ENCODE measurements at places on chromosomes 2 and 18.
A peak's percentile ranks its signal among the peaks of the same experiment; 100 is the strongest.

DNA sequence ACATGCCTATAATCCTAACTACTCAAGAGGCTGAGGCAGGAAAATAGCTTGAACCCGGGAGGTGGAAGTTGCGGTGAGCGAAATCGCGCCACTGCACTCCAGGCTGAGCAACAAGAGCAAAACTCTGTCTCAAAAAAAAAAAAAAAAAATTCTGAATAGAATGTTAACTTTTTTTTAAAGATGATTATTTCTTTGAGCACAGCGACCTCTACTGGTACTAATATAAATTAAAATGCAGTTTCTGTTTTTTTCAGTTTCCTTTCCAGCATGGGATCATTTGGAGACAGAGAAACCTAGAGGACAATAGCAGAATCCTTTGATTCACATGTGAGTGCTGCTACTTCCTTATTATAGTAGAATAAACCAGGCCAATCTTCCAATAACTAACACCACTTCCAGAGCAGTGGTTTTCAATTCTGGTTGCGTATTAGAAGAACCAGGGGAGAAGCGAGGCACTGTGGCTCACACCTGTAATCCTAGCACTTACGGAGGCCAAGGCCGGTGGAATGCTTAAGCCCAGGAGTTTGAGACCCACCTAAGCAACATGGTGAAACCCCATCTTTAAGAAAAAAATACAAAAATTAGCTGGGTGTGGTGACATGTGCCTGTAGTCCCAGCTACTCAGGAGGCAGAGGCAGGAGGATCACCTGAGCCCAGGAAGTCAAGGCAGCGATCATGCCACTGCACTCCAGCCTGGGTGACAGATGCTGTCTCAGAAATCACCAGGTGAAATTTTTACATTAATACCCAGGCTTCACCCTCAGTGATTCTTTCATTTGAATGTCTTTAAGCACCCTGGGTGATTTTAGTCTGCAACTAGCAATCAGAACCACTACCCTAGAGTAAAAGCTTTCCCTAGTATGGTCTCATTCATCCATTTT, 10.1 kb downstream of the SRSF7 start:
- DNase-seq, result peak; percentile 76

GRCh38 chr2:24766609-24767008, 26.6 kb downstream of the PTRHD1 start:
- no peak for DNase-seq

DNA sequence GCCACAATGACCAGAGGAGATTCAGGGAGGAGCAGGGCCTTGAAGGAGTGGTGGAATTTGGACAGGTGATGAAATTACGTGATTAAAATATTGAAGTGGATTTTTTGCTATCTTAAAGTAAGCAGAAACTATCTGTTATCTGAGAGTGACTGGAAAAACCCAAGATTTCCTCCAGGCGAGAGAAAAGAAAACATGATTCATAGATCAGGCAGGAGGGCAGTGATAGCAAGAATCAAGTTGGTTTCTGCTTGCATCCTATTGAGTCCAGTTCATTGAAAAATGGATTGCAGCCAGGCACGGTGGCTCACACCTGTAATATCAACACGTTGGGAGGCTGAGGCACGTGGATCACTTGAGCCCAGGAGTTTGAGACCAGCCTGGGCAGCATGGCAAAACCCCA, 127.8 kb downstream of the NXPH2 start:
- DNase-seq, result no peak

DNA sequence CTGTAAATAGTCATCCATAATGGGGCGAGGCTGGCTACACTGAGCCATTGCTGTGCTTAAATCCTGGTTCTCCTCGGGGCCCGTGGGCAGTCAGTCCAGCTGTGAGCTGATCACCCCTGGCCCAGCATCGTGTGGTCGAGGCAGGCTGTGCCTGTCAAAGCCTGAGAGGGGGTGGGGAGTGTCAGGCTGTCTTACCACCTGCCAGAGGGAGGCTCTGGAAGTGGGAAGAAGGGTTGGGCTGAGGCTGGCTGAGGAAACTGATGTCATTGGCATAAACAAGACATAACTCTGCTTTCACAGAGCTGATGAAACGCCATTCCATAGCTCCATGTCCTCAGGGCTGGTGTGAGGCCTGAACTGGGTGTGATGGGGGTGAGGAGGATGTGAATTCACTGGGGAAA, 49.7 kb downstream of the KLHL29 start:
- no peak for DNase-seq

- DNase-seq, result peak; percentile 97
These were observed 84.1 kb upstream of the POMC start for GRCh38 chr2:25252291-25253152.

DNA sequence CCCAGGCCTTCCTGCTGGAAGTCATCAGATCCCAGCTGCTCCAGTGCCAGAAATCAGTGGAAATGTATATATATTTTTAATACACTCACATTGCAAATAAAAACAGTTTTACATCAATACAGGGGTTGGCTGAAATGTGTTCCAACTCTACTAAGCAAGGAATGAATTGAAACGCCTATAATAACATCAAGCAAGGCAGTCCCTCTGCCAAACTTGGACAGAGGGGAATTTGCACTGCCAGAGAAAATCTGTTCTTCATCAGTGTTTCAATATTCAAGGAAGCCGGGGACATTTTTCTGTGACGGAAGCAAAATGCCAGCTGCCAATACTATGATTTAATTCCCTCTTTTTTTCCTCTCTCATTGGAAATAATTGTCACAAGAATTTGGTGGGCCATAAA, 335.3 kb downstream of the TNS1 start:
- no peak for DNase-seq

DNA sequence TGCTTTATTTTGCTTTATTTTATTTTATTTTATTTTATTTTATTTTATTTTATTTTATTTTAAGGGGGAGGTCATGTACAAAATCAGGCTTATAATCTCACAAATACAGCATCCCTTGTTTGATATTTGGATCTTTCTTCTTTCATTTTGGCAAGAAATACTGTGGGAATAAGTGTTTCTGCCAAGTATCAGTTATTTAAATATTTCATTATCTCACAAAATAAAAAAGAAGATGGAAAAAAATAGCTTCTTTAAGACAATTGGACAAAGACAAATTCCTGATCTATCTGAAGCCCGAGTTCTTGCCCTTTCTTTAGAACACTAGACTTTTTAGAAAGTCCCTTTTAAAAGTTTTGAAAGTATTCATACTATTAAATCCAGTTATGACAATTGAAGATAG, 560.5 kb upstream of the ZEB2 start:
- DNase-seq, result no peak

- DNase-seq, result no peak
These were observed 46.4 kb downstream of the INSIG2 start for GRCh38 chr2:118134650-118135049.

Data from GM23338 (cell line).